CD4-positive, alpha-beta T cell treated with Interleukin-1 beta for 1 hour (primary cell): ENCODE measurements at places on chromosomes 16 and 17.
A peak's percentile ranks its signal among the peaks of the same experiment; 100 is the strongest.

DNA sequence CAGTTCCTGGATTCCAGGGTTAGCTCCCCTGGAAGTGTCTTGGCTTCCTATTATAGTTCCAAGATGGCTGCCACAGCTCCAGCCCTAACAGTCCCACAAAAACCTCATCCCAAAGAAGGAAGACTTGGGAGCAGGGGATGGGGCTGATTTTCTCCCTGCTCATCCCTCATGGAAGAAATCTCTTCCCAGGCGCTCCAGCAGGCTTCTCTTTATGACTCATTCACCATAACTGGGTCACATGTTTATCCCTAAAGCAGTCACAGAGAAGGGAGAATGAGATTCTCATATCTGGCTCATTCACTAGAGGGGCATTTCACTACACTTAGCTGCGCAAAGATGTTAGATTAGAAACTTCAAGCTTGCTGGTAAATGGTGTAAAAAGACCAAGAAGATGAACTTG is 206.5 kb upstream of the IRX3 start:
- DNase-seq: no peak

DNA sequence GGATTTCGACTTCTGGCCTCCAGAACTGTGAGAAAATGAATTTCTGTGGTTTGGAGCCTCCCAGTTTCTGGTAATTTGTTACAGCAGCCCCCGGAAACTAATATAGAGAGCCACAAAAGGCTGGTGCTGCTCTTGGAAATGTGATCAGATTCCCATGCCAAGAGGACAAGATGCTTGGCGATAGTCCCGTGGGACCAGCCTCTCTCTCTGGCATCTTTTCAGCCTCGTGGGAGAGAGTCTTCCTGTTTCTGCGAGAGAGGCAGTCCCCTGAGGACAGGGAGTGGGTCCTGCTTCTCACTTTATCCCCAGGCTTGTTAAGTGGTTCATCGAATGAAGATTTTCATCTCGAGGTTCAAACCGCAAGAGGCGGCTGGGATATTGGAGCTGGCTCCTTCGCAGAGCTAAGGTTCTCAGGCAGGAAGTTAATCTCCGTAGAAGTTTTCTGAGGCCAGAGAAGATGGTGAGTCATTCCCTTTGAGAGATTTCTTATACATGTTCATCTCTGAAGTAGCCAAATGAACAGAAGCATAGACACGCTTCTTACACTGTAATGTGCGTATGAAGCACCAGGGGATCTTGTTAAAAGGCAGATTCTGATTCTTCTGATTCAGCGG is 211.6 kb upstream of the SDK2 start:
- DNase-seq: no peak

DNA sequence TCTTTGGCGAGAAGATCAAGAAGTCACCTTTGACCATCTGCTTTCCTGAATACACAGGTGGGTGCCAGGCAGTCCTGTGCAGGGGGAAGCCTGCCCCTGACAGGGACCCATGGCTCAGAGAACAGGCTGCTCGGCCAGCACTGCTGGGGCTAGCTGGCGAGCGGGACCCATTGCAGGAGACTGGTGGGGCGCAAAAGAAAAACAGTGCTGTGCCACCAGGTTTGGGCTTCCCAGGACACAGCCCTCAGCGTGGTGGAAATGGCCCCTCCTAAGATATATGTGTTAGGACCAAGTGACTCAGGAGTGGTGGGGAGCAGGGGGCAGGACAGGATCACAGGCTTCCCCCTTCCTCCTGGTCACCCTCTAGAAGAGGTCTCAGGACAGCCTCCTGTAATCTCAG is 73.9 kb downstream of the AMFR start:
- DNase-seq: no peak

GRCh38 chr17:30393911-30394867 is 15.5 kb downstream of the CPD start:
- no peak for DNase-seq

DNA sequence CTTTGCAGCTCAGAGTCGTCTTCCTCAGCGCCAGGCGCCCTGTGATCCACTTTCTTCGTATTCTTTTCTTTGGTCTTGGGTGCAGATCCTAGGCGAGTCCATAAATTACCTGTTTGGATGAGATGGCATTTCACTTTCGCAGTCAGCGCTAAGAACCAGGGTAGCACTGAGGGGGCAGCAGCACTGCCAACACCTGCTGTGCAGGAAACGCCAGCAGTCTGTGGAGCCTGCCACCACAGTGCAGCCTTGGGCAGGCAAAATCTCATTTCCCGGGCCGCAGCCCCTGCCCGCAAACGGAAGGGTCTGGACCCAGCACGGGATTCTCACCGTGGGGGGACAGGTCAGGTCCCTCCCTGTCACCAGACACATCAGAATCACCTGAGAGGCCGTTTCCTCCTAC is 12.2 kb upstream of the ITGAE start:
- no peak for DNase-seq

DNA sequence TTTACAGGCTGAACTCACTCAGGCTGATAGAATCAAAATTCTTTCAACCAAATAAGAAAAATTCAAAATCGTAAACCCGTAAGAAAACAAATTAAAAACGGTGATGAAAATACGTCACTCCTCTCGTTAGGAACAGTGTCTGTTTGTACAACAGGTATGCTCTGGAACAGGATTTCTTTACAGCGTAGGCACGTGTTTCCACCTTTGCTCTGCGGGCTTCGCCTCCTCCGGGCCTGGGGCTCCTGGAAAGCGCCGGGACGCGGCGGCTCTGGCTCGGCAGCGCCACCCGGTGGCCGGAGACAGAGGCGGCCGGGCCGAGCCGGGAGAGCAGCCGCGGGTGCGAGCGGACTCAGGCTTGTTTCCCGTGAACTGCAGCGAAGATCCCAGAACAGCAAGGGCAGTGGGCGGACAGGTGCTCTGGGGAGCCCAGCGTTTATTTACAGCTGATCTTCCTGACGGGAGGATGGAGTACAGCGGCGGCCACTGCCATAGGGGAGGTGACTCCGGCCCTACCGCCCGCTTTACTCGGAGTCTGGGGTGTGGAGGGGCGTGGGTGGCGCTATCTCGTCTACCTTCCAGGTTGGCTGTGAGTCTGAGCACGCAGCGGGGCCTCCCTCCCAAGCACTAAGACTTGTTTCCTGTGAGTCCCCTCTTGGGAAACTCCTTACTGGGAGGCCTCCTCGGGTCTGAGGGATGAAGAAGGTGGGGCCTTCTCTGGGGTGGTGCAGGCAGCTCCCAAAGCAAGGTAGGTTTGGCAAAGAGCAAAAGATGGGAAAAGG is 40.5 kb upstream of the ATP2A3 start:
- DNase-seq: peak; percentile 59

DNA sequence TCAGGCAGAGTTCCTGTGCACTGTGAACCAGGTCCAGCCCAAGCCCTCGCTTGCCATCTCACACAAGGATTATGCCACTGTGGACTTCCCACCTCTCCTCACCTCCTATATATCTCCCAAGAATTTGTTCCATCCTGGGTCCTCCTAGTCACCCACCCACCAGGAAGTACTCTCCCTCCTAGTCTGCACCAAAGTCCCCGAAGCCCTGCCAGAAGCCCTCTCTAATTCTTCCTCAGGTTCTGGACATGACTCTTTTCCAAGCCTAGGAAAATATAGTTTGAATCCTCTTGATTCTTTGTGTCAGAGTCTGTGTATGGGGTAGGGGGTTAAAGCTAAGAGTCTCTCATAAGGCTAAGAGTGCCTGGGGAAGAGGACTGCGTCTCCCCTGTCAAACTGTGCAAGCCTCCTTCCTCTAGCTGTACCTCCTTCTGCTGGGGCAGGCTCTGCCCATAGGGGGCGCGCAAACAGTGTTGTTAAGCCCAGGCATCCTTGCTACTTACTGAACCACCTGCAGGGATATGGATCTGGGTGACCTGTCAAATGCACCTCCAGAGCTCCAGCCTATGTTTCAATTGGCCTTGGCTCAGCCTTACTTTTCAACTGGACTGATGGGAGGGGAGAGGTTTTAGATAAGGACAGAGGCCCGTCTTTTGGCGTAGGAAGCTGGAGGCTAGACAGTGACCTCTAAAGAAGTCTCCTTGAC is 16.6 kb upstream of the DLX4 start:
- DNase-seq: peak; percentile 79

- no peak for DNase-seq
Observed at GRCh38 chr16:78800523-78800922, 701.1 kb downstream of the WWOX start.

DNA sequence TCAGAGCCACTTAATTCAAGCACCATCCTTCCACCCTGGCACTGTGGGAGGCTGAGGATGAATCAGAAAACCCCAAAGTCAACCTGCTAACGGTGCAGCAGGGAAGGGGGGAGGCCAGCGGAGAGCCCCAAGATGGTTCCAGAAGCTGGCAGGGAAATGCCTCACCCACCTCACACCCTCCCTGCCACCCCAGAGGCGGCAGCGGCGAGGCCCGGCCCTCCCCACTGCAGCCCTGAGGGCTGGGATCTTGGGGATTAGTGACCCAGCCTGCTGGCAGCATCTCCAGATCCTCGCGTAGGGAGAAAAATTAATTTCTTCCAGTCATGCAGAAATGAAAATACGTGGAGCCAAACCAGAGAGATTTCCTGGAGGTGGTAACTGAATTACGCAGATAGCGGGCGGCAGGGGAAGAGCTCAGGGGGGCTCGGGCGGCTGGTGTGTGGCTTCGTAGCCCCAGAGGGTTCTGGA is 38.2 kb downstream of the CBFA2T3 start:
- no peak for DNase-seq
